ENCODE measurements at places on chromosomes 6 and 20.

DNA sequence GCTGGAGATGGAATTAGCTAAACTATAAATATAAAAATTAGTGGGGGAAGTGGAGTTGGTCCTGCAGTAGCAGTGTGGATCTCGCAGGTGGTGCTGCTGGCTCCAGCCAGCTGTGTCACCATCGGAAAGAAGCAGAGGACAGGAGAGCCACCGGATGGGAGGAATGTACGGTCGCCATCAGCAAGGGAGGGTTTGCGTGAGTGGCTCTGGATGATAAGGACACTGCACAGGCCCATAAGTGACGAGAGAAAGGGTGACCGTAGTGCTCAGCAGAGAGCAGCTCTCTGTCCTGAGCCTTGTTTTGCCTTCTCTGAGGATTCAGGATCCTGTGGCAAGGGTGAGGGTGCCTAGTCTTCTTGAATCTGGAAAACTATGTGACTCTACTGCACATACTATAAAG lies 378.7 kb downstream of the ZFAND3 start:
- no peak for DNase-seq

- no peak for DNase-seq
Observed at GRCh38 chr20:58238490-58238889, 10.0 kb upstream of the ANKRD60 start.

- no peak for DNase-seq
Observed at GRCh38 chr6:89888871-89889270, 5.4 kb upstream of the GJA10 start.

- no peak for DNase-seq
Observed at GRCh38 chr6:110735666-110736065, 79.6 kb downstream of the CDK19 start.

GRCh38 chr20:23050847-23051627 lies 1.6 kb upstream of the THBD start:
- DNase-seq, result no peak

DNA sequence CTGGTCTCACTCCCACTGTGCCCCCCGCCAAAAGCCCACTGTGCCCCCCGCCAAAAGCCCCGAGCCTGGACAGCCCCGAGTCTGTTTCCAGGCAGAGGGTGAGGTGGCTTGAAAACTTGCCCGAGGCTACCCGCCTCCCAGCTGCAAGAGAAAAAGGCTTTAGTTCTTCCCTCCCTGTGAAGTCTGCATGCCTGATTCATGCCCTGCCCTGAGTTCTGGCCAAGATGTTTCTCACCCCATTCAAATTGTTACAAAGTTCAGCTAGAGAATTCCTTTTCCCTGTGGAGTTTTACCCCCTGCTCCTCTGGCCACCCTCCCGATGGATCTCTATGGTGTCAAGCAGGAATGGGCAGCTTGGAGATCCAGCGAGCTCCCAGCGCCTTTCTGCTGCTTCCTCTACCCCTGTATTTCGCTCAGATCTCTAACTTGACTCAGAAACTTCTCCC lies 298.8 kb upstream of the MAP3K7 start:
- DNase-seq, result no peak

GRCh38 chr6:33623895-33624381 lies 2.8 kb downstream of the ITPR3 start:
- no peak for DNase-seq

GRCh38 chr6:53539561-53539960 lies 5.3 kb downstream of the GCLC start:
- no peak for DNase-seq

GRCh38 chr20:24588047-24588635 lies 118.7 kb downstream of the SYNDIG1 start:
- DNase-seq, result no peak

DNA sequence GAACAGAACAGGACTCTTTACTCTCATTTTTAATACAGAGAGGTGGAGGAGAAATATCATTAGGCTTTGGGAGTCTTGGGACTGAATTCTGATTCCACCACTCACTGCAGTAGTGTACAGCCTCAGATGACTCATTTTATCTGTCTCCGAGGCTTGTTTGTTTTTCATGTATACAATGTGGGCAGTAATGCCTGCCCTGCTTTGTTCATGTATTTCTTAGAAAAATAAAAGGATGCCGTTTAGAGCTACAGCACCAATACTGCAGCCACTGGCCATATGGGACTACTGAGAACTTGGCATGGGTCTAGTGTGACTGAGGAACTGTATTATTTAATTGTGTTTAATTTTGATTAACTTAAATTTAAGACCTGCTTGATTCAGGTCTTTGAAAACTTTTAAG lies 41.2 kb upstream of the JAG1 start:
- no peak for DNase-seq

DNA sequence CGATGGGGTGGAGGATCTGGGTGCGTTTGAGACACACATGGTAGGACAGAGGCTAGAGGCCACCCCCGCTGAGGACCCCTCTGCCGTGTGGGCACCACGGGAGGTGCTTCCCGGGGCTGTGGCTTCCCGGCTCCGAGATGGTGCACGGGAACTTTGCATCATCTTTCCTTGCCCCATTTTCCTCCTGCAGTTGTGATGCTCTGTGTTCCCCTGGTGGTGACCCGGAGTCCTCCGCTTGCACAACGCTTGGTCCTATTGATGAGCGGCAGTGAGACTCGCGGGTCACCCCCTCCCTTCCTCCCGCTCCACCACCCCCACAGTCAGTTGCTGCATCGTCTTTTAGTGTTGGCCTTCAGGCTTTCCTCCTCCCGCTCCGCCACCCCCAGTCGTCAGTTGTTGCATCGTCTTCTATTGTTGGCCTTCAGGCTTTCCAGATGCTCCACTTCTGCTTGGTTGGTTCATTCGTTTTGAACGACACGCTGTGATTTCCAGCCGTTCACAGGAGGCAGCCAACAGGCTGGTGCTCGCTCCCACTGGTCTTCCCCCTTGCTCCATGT lies 37.3 kb downstream of the PYGB start:
- DNase-seq, result no peak
